ENCODE measurements at places on chromosomes 7 and 10.

- no peak for DNase-seq
Observed at GRCh38 chr7:30648744-30649540, 33.3 kb downstream of the CRHR2 start.

GRCh38 chr7:15839416-15840100, 153.1 kb upstream of the MEOX2 start:
- DNase-seq, result no peak

- DNase-seq, result no peak
Observed at GRCh38 chr10:132304756-132305509, 2.8 kb downstream of the STK32C start.

DNA sequence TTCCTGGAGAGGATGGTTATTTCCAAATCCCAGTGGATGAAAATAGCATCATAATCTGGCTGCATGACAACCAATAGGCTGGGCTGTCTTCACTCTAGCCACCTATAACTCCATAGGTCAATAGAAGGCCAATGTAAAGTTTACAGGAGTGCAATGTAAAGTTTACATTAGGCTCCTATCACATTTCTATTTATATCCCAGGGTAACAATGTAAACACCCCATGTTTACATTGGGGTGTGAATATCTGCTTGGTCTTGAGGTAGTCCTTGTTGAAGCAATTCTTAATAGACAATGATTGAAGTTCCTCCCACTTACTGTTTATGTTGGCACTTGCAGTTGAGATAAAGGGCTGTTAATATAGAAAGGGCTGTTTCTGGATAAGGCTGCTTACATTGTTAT, 21.5 kb downstream of the CH25H start:
- no peak for DNase-seq

- DNase-seq, result no peak
Observed at GRCh38 chr7:36367561-36368077, 22.0 kb upstream of the ANLN start.

DNA sequence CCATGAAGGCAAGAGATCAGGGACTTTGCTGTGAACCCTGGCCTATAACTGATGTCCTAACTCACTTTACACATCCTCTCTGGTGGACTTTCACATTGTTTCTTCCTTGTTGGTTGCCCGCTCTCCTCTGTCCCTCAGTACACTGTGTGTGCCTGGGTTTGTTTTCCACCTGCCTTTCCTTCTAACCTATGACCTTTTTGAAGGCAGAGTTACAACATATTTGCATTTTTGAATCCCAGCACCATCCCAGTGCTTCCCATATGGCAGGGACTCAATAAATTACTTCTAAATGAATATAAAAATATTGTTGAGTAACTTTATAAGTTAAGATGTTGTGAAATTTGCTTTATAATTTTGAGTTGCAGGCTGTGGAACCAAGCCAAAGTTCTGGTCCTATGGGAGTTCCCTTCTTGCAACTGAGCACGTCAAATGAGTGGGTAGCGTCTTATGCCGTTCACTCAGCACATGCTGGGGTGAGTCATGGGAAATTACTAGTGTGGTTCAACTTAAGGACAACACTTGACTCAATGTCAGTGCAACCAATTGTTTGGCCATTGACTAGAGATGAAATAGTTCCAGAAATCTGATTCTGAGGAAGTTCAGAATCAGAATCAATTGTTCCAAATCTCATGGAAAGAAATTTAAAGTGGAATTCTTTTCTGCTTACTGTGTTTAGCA, 250.9 kb downstream of the TWIST1 start:
- no peak for DNase-seq

DNA sequence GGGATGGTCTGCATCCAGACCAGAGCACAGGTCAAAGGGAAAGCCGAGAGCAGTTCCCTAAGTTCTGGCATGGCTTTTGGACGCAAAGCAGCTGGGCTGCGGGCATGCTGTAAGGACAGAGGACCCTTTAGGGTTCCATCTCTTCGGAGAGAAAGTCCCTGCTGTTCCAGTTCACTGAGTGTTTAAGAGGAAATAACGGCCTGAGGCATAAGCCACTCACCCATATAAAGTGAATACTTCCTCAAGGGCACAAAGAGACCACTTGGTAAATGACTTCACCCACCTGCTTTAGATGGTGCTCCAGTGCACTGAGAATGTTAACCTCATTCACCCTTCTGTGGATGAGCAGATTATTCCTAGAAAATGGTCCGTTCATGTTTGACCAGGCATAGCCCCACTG, 586.7 kb upstream of the GALNT17 start:
- DNase-seq, result no peak

DNA sequence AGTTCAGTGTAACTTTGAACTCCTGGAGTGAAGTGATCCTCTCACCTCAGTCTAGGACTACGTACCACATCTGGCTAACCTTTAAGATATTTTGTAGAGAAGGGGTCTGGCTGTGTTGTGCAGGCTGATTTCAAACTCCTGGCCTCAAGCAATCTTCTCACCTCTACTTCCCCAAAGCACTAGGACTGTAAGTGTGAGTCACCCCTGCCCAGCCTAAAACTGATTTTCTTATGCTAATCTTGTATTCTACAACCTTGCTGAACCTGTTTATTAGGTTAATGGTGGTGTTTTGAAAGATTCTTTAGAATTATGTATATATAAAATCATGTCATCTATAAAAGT, 58.0 kb downstream of the LCOR start:
- DNase-seq, result no peak

DNA sequence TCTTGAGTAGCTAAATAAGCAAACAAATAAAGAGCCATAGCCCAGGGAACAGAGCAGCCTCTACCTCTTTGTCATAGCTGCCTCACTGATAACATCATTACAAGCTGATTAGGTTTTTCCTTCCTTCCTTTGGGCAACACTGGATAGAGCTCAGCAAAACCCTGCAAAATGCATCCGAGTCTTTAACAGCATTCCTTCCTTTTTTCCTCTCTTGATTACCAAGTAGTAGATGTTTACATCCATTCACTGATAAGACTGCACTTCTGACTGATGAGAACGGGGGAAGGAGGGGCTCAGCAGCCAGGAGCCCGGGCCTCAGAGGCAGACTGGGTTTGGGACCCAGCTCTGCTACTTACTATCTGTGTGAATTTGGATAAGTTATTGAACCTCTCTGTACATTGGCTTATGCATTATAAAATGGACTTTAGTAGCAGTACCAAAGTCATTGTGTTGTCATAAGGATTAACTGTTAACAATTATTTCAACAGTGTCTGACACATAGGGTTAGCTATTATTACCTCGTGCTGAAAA, 214.2 kb downstream of the ANK3 start:
- no peak for DNase-seq

GRCh38 chr10:125006188-125006680, 64.3 kb downstream of the ZRANB1 start:
- no peak for DNase-seq

DNA sequence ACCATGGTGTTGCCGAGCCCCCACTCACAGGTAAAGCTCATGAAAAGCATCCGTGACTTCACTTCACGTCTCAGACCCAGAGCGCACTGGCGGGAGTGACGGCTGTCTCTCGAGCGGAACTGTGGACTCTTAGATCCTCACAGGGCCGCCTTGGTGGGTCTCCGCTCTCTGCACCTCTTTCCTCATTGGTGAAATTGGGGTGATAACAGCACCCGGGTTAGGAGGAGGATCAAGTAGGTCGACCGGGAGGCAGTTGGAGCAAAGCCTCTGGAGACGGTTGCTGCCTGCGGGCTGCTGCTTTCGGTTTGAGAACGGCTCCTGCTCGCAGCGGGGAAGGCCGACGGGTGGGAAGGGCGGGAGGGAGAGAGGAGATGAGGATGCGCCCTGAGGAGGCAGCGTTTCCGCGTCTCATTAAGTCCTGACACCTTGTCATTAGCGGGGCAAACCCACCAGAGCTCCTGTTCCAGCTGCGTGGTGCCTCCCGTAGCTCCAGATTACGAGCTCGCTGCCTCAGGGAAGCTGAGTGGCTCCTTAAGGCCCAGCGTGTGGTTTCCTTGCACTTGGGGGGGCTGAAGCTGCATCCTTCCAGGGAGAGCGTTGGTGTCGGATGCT, 51.9 kb upstream of the CFAP46 start:
- no peak for DNase-seq

- DNase-seq, result no peak
Observed at GRCh38 chr7:41624818-41625217, 78.1 kb downstream of the INHBA start.

DNA sequence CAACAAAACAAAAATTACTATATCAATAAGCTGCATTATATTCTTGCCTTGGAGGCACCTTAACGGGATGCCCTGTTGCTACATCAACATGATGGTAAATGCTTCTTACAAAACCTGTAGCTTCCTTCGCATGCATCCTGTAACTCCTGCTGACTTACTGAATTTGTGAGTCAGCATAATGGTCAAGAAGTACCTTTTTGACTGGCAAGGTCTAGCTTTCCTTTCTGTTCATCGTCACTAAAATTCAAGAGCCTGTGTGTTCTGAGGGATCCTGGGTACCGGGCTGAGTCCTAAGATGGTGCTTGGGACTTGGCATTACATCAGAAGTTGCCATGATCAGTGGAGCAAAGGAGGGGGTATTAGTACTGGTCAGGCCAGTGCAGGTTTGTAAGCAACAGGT, 4.9 kb downstream of the PFKFB3 start:
- no peak for DNase-seq

DNA sequence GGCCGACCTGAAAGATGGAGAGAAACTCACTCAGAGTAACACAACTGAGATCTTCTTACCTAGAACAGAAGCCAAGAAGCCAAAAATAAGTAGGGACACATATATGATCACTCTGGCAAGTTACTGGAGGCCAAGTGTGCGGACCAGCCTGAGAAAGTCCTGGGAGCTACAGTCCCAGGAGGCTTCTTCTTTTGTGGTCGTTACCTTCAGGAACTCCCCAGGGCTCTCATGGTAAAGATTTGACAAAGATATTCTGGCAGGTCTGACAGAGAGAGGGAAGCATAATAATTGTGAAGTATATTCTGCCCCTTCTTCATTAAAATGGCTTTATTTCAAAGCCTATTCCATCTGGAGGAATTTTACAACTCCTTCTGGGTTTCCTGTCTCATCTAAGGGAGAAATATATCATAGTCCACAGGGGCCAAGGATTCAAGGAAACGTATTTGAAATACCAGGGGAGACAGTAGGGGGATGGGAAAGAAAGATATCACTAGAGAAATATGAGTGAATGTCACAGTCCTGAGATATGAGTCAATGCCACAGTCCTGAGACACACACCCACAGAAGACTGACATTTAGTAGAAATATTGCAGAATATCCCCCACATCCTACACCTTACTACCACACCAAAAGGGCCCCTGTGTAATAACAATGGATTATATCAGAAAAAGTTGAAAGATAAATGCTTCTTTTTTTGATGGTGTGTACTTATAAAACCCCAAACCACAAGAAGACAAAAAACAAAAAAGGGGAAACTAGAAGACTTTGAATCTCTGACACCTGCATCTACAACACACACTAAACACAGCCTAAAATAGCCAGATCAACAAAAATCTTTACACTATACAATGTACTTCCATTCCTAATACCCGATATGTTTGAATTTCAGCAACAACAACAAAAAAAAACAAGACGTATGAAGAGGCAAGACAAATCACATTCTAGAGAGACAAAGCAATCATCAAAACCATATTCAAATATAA, 594.2 kb upstream of the NRG3 start:
- DNase-seq, result no peak

DNA sequence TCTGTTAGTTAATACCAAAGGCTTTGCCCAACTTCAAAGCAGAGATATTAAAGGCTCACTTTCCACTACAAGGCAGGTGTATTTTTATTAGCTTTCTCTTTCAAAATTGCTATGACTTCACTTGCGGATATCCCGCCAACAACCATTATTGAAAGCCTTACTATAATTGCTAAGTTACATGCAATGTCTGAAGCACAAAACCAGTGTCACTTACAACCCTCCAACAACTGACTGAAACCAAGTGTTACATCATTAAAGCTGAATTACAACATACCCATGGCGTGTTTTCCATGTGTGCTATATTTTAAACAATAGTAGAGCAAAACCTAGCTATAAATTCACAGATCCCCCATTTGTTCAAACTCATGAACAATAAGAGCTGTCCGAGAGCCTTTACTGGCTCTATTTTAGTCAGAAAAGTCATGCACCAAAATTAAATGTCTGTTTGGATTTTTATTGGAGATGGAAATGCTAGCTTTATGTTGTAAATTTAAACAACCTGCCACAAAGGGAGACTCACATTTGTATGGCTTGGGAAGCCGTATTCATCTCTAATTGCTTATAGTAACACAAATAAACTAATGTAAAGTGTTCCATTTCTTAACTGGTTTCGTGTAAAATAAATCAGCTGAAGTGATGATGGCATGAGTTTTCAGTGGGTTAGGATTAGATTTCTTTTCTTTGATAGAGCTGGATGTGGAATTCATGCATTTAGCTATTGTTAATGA, 227.1 kb downstream of the AGMO start:
- no peak for DNase-seq

- no peak for DNase-seq
Observed at GRCh38 chr7:159035571-159036073, 109.0 kb downstream of the VIPR2 start.

- DNase-seq, result no peak
Observed at GRCh38 chr7:6307762-6308161, 35.3 kb upstream of the CYTH3 start.

DNA sequence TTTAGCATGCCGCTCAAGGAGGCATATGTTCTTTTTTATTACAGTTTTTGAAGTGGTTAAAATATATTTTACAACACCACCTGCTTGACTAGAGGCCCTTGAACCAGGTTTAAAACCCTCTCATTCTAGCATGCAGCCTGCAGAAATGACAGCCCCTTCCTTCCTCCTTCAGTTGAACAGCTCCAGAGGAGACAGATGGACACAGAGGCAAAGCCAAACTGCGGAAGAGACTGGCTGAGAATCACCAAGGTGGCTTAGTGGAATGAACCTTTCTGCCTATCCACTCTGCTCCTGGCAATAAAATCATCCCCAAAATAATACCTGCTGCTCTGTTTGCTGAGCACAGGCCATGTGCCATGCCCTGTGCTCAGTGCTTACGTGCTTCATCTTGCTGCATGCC, 23.9 kb upstream of the PLPP4 start:
- no peak for DNase-seq

- no peak for DNase-seq
Observed at GRCh38 chr10:4013651-4014121, 228.7 kb upstream of the KLF6 start.

GRCh38 chr7:105016709-105017656, 3.0 kb downstream of the KMT2E start:
- DNase-seq, result no peak

GRCh38 chr10:5905854-5906507, 15.9 kb downstream of the FBH1 start:
- DNase-seq, result no peak

GRCh38 chr7:29309041-29309854, 114.7 kb downstream of the CHN2 start:
- DNase-seq, result no peak

DNA sequence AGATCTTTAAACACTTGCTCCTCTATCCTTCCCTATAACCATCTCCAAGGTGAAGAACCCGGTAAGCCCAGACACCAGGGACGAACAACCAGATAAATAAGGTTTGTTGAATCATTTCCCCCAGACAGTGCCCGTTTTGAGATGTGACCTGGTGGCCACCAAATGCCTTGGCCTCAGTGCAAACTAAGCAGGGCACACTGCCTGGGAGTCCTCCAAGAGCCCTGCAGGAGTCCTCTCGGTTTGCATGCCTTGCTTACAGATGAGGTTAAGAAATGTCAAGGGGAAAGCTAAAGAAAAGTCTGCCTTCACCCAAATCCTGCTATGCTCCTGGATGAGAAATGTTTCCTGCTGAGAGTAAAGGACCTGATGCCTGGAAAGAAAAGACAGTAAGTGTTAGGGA, 31.6 kb downstream of the SLIT1 start:
- no peak for DNase-seq

GRCh38 chr10:36647540-36647939, 477.9 kb upstream of the ANKRD30A start:
- no peak for DNase-seq

GRCh38 chr10:52778511-52779392, 6.2 kb upstream of the MBL2 start:
- no peak for DNase-seq
